Stimulated activated CD8-positive, alpha-beta memory T cell treated with anti-CD3 and anti-CD28 coated beads, Interleukin-7, amount 100 ng/mL, for 4 hours (primary cell): ENCODE measurements at places on chromosomes 13 and 19.

GRCh38 chr13:41312176-41312500 lies 1.1 kb downstream of the NAA16 start:
- no peak for DNase-seq

DNA sequence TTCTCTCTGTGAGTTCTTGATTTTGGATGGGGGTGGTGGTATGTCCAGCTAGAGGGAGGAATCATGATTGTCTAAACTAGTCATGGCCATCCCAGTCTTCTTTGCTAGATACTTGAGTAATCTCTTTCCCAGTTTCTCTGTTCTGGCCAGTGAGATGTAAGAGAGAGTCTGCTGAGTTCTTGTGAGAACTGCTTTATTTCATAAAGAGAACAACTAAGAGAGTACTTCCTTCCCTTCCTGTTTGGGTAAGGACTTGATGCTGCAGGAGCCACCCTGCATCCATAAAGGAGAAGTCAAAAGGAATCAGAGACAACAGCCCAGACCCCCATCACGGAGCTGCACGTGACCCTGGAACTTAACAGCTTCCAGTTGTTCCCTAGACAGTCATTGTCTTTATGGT lies 3.0 kb upstream of the RASL11A start:
- no peak for DNase-seq

- no peak for DNase-seq
Observed at GRCh38 chr13:35365883-35366282, 110.6 kb downstream of the MAB21L1 start.

DNA sequence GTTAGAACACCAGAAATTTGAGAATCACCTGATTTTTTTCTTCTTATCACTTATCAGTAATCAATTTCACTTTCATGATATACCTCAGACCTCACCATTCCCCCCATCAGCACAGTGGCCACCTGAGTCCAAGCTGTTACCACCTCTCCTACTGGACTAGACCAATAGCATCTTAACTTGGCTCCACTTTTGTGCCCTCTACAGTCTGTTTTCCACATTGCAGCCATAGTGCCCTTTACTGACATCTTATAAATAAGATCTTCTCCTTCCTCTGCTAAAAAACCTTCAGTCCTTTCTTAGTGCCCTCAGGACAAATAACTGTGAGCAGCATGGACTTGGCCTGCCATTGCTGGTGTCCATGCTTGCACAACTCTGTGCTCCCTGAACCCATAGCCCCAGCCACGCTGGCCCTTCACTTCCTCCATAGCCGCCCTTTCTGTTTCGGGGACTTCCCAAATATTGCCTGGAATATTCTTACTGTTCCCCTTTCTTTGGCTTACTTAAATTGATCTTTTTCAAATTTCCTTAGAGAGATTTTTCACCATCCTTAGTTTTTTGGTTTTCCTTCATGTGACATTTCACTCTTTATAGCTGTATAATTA lies 380.8 kb downstream of the LMO7 start:
- DNase-seq: no peak
